Thoracic aorta endothelial cell (primary cell): ENCODE measurements at places on chromosomes 5 and 9. TPM values are rescaled to one million over a fixed set of nuclear protein-coding genes. Genes with fewer than 3 reads are reported as not detected.

PALM2AKAP2 gene
- total RNA-seq = 0.22 and 1.2 TPM in 2 replicates

ANKRD34B gene
- total RNA-seq = not detected in 2 replicates

CTSV gene
- total RNA-seq = 1.2 and 1.5 TPM in 2 replicates

NDOR1 gene
- 8.2 and 11.1 TPM in 2 replicates for total RNA-seq

MYMK gene
- not detected in 2 replicates for total RNA-seq

SHISAL2B gene
- not detected in 2 replicates for total RNA-seq

IL17B gene
- total RNA-seq = not detected in 2 replicates

GKAP1 gene
- total RNA-seq = 1.9 and 5.4 TPM in 2 replicates

DBH gene
- total RNA-seq = not detected in 2 replicates

PRDM9 gene
- not detected in 2 replicates for total RNA-seq

ARSI gene
- not detected in 2 replicates for total RNA-seq

GOLGA1 gene
- total RNA-seq = 14.4 and 14.8 TPM in 2 replicates

CCIN gene
- total RNA-seq = 0.36 and 0.40 TPM in 2 replicates

BTNL9 gene
- not detected in 2 replicates for total RNA-seq

SELENOP gene
- 0.66 and 3.4 TPM in 2 replicates for total RNA-seq

SHC3 gene
- 1.7 and 9.4 TPM in 2 replicates for total RNA-seq

BAAT gene
- under 0.01 and 0.07 TPM in 2 replicates for total RNA-seq

PCDHA6 gene
- 0.13 and 0.22 TPM in 2 replicates for total RNA-seq

EIF4E1B gene
- total RNA-seq = not detected in 2 replicates

ANKRD20A1 gene
- total RNA-seq = 6.6 and 8.1 TPM in 2 replicates

GPSM1 gene
- 22.3 and 29.4 TPM in 2 replicates for total RNA-seq

SLC25A48 gene
- total RNA-seq = not detected in 2 replicates

CKMT2 gene
- not detected in 2 replicates for total RNA-seq

ASS1 gene
- total RNA-seq = 2.7 and 4.7 TPM in 2 replicates

TTLL11 gene
- 3.1 and 4.3 TPM in 2 replicates for total RNA-seq

DMRT3 gene
- not detected in 2 replicates for total RNA-seq

SLC6A7 gene
- not detected in 2 replicates for total RNA-seq

SLC6A3 gene
- total RNA-seq = not detected in 2 replicates

SLCO4C1 gene
- under 0.01 TPM in 1 of 2 replicates, not detected in the other for total RNA-seq

LCN15 gene
- total RNA-seq = not detected in 2 replicates

ITK gene
- not detected in 2 replicates for total RNA-seq

CDKN2B-AS1 gene
- total RNA-seq = 1.2 and 1.4 TPM in 2 replicates

MEF2C gene
- 48.9 and 63.5 TPM in 2 replicates for total RNA-seq

PLPP7 gene
- total RNA-seq = 0.65 and 2.7 TPM in 2 replicates

IL9 gene
- not detected in 2 replicates for total RNA-seq

PCDHGB4 gene
- 5.6 and 9.7 TPM in 2 replicates for total RNA-seq

NR5A1 gene
- not detected in 2 replicates for total RNA-seq

ZCCHC7 gene
- total RNA-seq = 19.9 and 22.3 TPM in 2 replicates

NUDT12 gene
- total RNA-seq = 8.3 and 8.6 TPM in 2 replicates

PCA3 gene
- total RNA-seq = 2.0 and 2.2 TPM in 2 replicates

IL5 gene
- total RNA-seq = not detected in 2 replicates

NME5 gene
- 1.1 and 1.6 TPM in 2 replicates for total RNA-seq

JAK2 gene
- 14.7 and 18.6 TPM in 2 replicates for total RNA-seq

CCL27 gene
- not detected in 2 replicates for total RNA-seq

PCDHGA12 gene
- total RNA-seq = 10.8 and 12.6 TPM in 2 replicates

ENTPD2 gene
- total RNA-seq = not detected in 2 replicates

ZNF608 gene
- total RNA-seq = 14.6 and 21.0 TPM in 2 replicates

DNLZ gene
- 6.3 and 7.8 TPM in 2 replicates for total RNA-seq

GABRA1 gene
- not detected in 2 replicates for total RNA-seq

TNC gene
- 0.80 and 12.1 TPM in 2 replicates for total RNA-seq

GHR gene
- 1.7 and 1.9 TPM in 2 replicates for total RNA-seq

BARX1 gene
- total RNA-seq = not detected in 2 replicates

PTPDC1 gene
- 15.0 and 16.8 TPM in 2 replicates for total RNA-seq

RGS7BP gene
- 7.3 and 16.2 TPM in 2 replicates for total RNA-seq

SPATA31A3 gene
- not detected in 2 replicates for total RNA-seq

REEP2 gene
- 2.8 and 5.6 TPM in 2 replicates for total RNA-seq

THBS4 gene
- not detected in 2 replicates for total RNA-seq
